Iris pigment epithelial cell (primary cell): ENCODE measurements at places on chromosomes 6 and 20.

GRCh38 chr20:10376270-10377075 lies 57.5 kb downstream of the MKKS start:
- peak; percentile 65 for DNase-seq

- no peak for DNase-seq
Observed at GRCh38 chr6:168181876-168182275, 102.9 kb upstream of the FRMD1 start.

DNA sequence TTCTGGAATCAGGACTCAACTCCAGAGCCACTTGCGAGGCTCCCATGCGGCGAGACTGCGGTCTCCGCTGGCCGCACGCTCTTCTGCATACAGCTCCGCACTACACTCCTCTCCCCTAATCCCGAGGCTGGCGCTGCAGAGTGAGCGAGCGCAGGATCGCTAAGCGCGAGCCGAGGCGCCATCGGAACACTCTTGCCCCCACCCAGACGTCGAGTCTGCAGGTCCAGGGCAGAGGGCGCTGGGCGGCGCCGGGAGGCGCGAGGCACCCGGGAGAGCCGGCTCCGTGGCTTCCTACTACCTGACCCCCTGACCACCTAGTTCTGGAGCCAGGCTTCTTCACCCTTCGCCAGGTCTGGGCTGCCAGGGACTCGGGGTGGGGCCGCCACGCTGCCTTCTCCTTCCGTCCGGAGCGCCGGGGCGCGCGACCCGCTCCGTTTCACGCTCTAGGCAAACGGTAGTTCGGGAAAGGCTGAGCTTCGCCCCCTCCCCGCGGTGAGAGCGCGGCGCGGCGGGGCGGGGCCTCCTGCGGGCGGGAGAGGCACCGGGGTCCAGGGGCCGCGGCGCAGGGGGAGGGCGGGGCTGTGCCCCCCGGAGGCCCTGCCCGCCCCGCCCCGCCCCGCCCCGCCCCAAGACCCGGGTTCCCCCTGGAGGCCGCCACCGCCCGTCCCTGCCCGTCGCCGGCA lies 5.4 kb upstream of the TUBB2A start:
- DNase-seq = peak; percentile 83

- no peak for DNase-seq
Observed at GRCh38 chr6:13178107-13178506, 150.2 kb downstream of the TBC1D7 start.

DNA sequence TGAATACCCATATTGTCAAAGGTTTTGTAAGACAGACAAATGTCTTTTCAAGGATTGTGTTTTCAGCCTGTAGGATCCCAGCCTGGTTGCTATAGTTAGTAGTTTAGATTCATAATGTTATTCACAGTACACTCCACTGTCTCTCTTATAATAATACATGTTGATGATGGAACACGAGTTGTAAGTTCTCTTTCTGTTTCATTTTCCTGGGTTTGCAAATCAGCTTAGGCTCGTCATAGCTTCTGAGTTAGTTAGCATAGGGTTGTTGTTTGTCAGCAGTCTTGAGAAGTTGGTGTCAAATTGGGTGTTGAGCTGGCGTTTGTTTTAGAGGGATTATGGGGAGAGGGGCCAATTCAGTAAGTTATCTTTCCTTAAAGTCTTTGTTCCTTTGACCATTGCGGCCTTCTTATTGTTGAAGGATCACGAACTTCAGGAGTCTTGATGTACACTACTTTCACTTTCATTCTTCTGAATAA lies 45.8 kb downstream of the QKI start:
- peak; percentile 59 for DNase-seq

DNA sequence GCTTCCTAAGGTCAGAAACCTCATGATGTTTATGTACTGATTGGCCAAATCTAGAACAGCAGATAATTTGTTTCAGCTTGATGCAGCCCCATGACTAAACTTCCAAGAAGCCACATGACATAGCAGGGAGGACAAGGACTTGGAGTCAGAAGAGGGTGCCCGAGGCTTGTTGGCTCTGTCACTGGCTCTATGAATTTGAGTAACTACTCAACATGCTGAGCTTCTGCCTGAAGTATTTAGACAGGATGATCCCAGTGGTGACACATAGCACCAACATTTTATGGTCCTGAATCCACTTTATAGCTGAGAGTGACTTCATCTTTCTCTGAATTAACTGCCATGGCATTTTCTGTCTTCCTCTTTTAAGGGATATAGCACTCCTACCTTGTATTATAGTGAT lies 13.5 kb upstream of the TBX18 start:
- DNase-seq = no peak

GRCh38 chr6:37974381-37974780 lies 154.9 kb downstream of the ZFAND3 start:
- no peak for DNase-seq

DNA sequence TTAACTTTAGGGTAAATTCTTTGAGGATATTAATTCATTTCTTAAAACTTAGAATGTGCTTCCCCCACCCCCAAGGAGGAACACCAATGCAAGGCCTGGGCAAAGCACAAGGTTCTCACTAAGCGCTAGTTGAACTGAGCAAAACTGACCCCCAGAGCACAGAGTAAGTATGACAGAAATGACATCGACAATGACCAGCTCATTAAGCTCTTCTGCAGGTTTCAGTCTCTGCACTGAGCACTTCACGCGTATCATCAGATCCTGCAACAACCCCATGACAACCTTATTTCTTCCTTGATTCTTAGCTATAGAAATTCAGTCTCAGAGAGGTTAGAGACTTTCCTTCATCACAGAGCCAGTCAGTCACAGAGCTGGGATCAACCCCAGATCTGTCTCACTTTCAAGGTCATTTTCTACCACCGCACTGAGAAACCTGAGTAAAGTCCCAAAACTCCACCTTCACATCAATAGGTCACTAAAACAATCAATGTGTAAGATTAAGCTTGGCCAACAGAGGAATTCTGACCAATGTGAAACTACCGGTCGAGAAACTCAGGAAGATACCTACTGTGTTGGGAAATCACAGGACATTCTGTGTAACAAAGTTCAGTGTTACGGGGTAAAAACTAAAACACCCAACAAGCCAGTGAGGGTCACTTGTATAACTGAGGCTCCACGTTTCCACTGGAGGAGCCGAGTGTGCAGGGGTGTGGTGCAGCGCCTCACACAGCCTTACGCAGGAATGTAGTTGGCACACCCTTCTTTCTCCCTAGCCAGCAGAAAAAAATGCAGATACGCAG lies 129.0 kb upstream of the FOXQ1 start:
- no peak for DNase-seq

DNA sequence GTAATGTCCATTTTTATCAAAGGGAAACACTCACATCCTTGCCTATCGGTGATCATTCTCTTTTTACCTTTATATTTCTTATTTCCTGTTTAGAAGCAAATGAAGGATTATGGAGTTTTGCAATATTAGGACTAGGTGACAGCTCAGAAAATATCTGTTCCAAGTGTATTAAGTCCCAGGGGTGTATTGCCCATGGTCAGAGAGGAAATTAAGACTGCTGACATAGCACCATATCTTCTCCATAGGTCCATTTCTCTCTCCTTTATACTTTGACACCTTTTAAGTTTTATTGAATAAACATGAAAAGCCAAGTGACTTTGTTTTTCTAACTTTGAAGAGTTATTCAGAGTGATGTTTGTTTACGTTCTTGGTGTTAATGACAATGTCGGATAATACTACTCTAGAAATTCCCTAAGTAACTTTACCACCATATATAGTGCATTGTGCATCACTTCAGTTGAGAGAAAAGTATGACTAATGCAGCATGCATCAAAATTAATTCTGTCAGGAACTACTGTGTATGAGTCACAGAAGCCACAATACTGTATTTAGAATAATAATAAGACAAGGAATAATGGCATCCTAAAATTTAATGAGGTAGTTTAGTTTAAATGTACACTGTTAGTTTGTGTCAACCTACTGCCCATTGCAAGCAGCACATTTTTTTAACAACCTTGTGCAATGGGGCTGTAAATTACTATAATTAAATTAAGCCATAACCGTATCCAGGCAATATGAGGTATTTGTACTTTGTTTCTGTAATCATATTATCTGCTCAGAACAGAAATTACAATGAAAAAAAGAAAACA lies 474.4 kb upstream of the RNF217 start:
- DNase-seq = peak; percentile 82

- no peak for DNase-seq
Observed at GRCh38 chr20:45985573-45985972, 13.6 kb upstream of the ZNF335 start.

- DNase-seq = no peak
Observed at GRCh38 chr20:56765172-56766073, 136.3 kb downstream of the TFAP2C start.

DNA sequence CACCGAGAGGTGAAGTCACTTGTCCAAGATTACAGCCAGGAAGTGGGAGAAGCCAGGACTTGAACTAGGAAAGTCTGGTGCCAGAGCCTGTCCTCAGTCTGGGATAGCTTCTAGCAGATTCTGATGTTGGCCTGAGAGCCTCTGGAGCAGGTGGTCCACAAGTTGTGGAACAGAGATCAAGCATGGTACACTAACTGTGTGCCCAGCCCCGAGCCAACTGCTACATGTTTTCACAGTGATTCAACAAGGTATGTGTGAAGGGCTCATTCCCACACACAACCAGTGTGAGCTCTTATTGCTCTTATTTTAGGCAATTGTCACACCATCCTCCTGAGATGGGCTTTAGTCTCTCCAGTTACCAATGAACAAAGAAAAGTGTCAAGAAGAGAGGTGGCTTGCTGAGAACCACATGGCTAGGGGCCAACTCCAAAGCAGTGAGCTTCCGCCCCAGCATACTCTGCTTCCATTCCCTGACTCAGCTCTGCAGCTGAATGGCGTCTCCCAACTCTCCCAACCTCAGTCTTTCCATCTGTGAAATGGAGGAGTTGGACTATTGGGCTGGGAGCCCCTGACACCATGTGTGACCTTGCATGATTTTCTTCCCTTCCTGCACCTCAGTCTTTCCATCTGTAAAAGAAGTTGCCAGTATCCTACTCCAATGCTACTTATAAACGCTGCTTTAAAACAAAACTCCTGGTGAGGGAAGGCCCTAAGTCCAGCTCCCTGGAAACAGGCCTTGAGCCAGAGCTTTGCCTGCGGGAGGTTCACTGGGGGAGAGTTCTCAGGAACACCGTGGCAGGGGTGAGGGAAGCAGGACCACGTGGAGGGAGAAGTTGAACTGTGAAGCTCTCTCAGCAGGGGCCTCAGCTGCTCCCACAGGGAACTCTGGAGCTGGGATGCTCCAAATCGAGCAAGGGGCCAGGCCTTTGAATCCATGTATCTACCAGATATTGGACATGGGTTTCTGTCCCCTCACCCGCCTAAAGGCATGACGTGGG lies 40.9 kb downstream of the CDH22 start:
- DNase-seq = no peak

GRCh38 chr6:100117680-100118079 lies 123.7 kb upstream of the MCHR2 start:
- DNase-seq = no peak

- DNase-seq = peak; percentile 98
Observed at GRCh38 chr6:44041461-44042260, 85.6 kb downstream of the MRPL14 start.

DNA sequence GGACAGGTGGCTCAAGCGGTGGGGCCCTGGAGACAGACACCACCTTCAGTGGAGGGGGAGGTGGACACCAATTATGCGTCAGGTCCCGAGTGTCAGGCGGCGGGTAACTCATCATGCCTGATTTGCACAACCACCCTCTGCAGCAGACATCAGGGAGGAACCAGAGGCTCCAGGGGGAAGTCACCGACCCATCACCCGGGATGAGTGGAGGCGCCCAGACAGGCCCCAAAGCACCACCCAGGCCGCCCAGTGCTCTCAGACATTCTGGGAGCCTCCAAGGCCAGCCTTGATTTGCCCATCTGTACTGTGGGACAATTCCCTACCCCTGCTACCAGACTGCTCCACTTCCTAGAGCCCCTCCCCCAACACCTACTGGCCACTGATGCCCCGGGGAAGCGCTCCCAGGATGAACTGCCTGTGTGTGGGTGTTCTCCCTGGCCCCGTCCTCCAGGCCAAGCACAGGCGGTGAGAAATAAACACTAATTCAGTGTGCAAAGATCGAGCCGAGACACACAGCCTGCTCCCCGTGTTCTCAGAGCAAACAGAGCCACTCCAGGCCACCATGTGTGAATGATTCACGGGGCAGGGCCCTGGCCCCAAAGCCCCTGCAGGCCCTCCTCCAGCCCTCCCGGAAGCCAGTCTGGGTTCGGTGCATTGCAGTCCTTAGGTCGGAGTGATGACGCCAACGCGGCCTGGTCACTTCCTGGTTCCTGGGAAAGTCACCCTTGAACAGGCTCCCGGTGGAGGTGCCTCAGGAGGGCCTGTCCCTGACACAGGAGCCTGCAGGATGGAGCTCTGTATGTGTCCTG lies 107.2 kb downstream of the ASXL1 start:
- DNase-seq = peak; percentile 91

GRCh38 chr6:146997062-146997461 lies 207.2 kb upstream of the STXBP5 start:
- DNase-seq = peak; percentile 91

DNA sequence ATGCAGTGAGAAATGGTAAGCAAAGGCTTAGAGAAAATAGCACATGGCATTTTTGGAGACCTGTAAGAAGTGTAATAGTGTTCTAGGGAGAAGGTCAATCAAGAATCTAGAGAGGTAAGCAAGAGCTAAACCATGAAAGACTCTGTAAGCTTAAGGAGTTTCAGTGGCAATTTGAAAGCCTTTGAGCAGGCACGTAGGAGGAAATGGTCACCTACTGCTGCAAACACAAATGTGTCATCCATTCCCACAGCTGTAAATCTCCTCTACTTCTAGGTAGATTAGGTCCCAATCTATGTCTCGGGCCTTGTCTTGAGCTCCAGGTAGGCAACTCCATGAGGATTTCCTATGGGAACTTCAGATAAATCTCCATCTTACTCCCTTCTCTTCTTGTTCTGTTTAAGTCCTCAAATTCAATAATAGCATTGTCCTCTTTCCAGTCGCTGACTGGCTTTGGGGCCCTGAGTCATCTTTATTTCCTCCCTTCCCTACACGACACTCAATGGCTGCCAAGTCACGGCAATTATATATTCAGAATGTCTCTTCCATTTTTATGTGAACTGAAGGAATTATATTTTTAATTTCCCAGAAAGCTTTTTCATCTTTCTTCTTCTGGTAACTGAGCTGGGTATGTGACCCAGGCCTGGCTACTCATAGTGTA lies 24.2 kb upstream of the PAQR8 start:
- no peak for DNase-seq

DNA sequence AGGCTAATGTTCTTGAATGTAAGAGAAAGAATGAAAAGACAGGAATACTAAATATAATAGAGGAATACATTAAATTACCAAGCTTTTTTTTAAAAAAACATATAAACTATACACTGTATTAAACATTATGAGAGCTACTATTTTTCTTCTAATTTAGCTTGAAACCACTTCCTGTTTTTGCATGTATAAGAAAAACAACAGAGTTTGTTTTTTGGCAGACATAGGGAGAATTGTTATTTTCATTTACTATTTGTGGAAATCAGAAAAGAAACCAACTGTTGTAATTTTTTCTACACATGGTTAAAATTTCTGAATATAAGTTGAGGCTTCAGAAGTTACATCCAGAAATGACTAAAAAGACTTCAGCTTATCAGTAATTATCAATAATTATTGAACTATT lies 991.8 kb upstream of the GJE1 start:
- DNase-seq = no peak

- no peak for DNase-seq
Observed at GRCh38 chr6:36766399-36766945, 68.8 kb downstream of the RAB44 start.
